ENCODE measurements at places on chromosomes 12 and 14. TPM values are rescaled to one million over a fixed set of nuclear protein-coding genes. Genes with fewer than 3 reads are reported as not detected.

NPAS3 gene
- total RNA-seq = 5.7 TPM

DNA sequence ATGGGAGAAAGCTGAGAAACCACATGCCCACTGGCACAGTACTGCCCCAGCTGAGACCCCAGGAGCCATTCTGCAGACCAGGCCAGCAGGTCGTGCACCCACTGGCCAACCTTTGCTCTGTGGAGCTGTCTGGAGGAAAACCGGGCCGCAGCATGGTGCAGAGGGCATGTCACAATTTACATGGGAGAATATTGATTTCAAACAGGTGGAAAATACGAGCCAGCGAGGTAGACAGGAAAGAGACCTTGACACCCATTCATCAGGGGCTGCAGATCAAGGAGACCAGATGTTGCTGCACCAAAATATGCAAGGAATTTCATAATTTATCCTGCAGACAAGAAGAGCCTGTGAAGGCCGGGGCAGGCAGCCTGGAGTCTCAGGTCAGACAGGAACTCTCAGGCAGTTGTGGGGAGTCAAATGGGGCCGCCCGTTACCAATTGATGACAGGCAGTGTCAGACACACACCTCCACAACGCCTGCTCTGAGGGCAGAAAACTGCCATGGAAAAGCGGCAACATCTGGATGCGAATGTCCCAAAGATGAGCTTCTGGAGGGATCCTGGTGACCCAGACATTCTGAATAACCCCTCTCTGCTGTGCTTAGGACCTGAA lies 74.6 kb upstream of the BCL11B start:
- H3K4me1 ChIP-seq = peaks cover 4% of the 10 kb centered on the region
- H3K27me3 ChIP-seq = peaks cover 5% of the 10 kb centered on the region
- no peak for DNase-seq
- H3K4me3 ChIP-seq = no peak overlapping the region
- no peaks in the 10 kb centered on the region for H3K36me3 ChIP-seq
- H3K27ac ChIP-seq = no peak overlapping the region

- no peak overlapping the region for H3K4me3 ChIP-seq
- peak overlapping the region; percentile 81 for H3K27ac ChIP-seq
- peak; percentile 50 for DNase-seq
- H3K36me3 ChIP-seq = peaks cover 41% of the 10 kb centered on the region
- peaks cover 78% of the 10 kb centered on the region for H3K4me1 ChIP-seq
Measured at GRCh38 chr12:51910691-51911090, 3.4 kb downstream of the ACVRL1 start.

DNA sequence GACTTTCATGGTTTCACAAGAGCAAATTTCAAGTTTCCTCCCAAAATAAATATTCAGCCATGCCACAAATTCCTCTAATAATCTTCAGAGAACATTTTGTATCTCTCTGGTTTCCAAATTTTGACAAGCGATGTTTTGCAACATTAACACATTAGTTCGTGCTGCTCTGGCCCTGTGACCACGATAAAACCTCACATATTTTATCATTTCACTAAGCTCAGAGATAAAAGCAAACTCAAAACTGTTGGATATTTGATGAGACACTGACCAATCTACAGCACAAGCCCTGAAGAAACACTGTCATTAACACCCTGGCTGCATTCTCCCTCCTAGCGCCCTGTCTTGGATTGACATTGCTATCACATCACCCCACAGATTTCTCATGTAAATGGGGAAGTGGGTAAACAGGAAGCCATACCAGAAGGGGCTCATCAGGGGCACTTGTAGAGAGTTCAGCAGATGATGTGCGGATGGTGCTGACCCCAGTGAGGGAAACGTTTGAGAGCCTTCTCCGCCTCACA lies 264.3 kb downstream of the PRKD1 start:
- H3K4me3 ChIP-seq = no peak overlapping the region
- H3K27me3 ChIP-seq = no peaks in the 10 kb centered on the region
- H3K36me3 ChIP-seq = peaks cover 2% of the 10 kb centered on the region
- no peaks in the 10 kb centered on the region for H3K4me1 ChIP-seq
- DNase-seq = no peak

DNA sequence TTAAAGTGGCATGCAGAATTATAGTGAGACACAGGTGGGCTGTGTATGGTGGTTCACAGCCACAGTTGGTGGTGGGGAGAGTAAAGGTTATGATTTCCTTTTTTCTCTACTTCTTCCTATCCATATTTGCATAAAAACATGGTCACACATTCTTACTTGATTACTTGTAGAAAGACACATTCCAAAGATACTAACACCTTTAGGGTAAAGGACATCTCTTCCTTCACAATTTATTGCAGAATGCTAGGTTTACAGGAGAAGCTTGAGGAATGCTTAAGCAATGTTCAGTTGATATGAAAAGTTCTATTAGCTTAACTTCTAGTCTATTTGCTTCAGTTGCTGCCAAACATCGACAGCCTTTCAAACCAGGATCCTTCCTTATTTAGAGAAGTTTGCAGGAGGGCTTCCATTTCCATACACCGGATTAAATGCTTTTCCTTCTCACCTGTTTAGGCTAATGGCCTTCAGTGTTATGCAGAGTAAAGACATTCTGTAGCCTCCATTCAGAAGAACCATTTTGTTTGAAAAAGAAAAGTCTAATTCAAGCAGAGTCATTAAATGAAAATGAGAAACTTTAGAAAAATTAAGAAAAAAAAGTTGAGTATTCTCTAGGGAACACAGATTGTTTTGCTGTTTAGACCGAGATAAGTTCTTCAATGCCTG lies 2.6 kb upstream of the PHC1 start:
- no peaks in the 10 kb centered on the region for H3K36me3 ChIP-seq
- H3K27me3 ChIP-seq = no peaks in the 10 kb centered on the region
- H3K4me1 ChIP-seq = peaks cover 11% of the 10 kb centered on the region
- no peak overlapping the region for H3K4me3 ChIP-seq
- no peak overlapping the region for H3K27ac ChIP-seq
- no peak for DNase-seq

DNA sequence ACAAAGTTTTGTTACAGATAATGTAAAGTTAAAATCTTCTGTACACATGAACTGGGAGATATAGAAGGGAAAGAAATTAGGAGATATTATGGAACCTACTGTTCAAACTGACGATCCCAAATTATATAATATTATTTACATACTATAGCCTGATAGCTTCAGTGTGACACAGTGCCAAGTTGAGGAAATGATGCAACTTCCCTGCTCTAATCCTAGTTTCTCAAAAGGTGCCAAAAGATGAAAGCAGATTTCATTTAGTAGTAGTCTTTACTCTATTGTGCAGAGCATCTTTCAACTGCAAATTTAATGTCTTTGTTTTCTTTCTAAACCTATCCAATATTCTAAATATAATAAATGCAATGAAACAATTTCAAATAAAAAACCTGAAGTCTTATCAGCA lies 46.9 kb downstream of the COCH start:
- peaks cover 7% of the 10 kb centered on the region for H3K36me3 ChIP-seq
- no peak overlapping the region for H3K4me3 ChIP-seq
- H3K4me1 ChIP-seq = no peaks in the 10 kb centered on the region
- DNase-seq = no peak

Measured in muscle of leg (tissue), 16 donors.